ENCODE measurements at places on chromosomes 16 and 17.

GRCh38 chr17:31427684-31428083 is 36.2 kb downstream of the RAB11FIP4 start:
- no peak for DNase-seq

DNA sequence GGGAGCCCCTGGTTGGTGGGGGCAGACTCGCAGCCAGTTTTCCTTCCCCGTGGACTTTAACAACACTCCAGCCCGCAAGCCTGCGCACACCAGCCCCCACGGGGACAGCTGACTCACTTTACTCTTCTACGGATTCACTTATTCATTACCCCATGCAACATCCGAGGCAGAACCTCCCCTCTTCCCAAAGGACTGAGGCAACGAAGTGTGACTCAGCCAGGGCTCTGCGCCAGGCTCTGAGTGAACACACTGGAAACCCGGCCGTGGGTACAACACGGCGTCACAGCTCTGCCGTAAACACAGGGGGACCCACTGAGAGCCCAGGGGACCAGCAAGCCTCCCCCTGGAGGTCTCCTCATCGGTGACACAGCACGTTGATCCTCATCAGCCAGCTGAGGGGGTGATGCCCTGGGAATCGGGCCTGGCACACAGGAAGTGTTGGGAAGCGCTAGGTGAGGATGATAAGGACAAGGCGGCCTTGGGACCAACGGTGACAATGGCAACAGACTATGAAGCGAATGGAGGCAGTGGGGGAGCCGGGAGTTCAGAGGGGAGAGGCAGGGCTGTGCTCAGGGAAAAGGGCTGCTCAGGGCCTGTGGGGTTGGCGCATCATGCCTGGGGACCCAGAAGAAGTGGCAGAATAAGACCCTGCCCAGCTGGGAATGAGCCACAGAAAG is 14.6 kb downstream of the COTL1 start:
- no peak for DNase-seq

- no peak for DNase-seq
These were observed 341.7 kb downstream of the CPPED1 start for GRCh38 chr16:12461971-12462370.

GRCh38 chr16:79372503-79373184 is 227.9 kb downstream of the MAF start:
- no peak for DNase-seq

GRCh38 chr17:54029986-54030385 is 207.3 kb downstream of the KIF2B start:
- DNase-seq, result no peak

DNA sequence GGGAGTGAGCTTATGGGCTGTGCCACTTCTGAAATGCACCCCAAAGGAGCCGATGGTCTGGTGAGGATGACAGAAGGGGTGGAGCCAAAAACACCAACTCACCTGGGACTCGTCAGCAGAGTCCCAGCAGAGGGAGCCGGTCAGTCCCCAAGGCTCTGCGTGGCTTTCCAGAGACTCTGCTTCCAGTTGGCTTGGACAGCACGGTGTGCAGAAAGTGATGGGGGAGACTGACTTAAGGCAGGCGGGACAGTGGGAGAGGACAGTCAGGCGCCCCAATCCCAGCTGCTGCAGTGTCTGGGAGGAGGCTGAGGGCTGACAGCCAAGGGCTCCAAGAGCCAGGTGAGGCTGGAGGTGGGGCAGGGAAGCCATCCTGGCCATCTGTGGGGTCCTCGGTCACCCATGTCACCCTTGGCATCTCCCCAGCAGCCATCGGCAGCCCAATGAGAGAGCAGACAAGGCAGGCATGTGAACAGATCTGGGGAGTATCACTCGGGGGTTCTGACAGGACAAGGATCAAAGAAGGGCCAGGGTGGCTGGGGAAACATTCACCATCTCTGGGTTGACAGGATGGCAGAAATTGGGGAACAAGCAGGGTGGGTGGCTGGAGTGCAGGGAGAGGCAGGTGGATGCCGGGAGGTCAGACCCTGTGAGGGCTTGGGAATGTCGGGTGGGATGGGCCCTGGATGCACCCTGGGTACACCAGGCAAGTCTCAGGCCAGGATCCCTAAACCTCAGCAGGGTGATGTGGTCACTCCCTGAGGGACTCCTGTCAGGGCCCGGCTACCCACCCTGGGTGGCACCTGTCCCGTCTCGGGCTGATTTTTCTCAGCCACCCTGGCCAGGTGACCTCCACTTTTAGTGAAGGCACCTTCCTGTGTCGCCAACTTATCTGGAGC is 8.9 kb upstream of the KRTAP17-1 start:
- DNase-seq, result no peak

GRCh38 chr17:7211491-7212273 is 8.0 kb downstream of the DLG4 start:
- no peak for DNase-seq

GRCh38 chr16:7363422-7364417 is 31.1 kb downstream of the RBFOX1 start:
- no peak for DNase-seq

DNA sequence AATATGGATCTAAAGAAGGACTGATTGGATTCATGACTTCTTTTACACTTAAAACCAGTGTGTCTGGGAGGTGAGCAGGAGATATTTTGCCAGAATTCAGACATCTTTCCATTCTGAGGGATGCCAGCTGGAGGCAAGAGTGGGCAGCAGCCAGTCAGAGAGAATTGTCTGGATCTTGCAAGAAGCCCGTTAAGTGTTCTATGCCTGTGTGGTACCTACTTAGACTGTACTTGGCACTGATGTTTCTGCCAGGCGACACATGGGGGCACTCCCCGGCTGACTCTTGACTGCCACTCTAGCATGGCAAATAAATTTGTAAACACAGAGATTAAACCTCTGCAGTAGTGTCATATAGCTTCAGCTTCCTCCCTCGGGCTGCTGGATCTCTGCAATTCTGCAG is 247.7 kb downstream of the UTP18 start:
- no peak for DNase-seq

- no peak for DNase-seq
These were observed at the start of gene ADGRG1 for GRCh38 chr16:57628008-57628781. Gene ADGRG1, plus strand, starts transcription at chr16:57628630. Its CDS starts 21,658 bp downstream, at chr16:57650288.

DNA sequence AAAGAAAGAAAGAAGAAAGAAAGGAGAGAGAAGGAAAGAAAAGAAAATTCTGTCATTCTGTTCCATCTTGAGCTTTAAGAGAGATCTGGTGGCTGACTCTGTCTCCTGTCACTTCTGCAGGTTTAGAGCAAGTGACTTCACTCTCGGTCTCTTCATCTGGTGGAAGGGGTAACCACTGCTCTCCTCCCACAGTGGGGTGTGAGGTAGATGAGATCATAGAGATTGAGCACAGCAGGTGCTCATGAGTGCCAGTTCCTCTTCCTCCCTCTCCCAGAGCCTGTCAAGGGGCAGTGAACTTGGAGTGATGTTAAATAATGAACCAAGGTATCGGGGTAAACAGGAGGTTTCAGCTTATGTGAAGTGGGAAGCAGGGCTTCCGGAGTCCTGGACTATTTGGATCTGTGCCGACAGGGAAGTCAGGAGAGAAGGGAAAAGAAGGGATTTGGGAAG is 47.7 kb downstream of the BEAN1 start:
- DNase-seq, result peak; percentile 90

GRCh38 chr17:72931163-72931562 is 161.3 kb downstream of the SLC39A11 start:
- peak; percentile 59 for DNase-seq

DNA sequence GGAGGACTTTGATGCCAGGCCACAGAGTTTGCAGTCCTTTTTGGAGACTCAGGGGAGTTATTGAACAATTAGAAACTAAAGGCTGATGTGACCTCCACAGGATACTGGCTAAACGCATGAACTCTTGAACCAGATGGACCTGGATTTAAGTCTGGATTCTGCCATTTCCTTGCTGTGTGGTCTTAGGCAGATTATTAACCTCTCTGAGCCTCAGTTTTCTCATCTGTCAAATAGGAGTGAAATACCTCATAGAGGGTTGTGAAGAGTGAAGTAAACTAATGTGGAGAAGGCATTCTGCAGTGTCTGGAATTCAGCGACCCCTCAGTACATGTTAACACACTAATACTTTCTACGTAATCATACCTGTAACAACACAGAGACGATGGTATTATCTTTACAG is 93.5 kb downstream of the PRKCB start:
- DNase-seq, result no peak

- DNase-seq, result no peak
These were observed 264.0 kb downstream of the ENGASE start for GRCh38 chr17:79338604-79339003.

DNA sequence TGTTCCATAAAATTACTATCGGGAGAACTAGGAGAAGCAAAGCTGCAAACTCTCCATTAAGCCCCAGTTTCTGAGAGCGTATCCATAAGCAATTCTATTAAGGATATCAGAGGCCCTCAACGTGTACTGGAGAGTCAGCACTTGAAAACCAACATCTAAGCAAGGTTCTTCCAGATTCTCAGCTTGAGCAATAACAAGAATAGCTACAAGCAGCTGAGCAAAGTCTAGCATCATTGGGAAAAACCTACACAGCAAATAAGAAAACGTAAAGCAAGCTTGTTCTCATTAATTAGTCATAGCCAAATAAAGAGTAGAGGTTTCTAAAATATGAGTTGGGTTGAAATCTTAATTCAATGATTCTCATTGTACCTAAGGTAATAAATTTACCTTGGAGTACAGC is 26.9 kb upstream of the COX10 start:
- DNase-seq, result no peak

DNA sequence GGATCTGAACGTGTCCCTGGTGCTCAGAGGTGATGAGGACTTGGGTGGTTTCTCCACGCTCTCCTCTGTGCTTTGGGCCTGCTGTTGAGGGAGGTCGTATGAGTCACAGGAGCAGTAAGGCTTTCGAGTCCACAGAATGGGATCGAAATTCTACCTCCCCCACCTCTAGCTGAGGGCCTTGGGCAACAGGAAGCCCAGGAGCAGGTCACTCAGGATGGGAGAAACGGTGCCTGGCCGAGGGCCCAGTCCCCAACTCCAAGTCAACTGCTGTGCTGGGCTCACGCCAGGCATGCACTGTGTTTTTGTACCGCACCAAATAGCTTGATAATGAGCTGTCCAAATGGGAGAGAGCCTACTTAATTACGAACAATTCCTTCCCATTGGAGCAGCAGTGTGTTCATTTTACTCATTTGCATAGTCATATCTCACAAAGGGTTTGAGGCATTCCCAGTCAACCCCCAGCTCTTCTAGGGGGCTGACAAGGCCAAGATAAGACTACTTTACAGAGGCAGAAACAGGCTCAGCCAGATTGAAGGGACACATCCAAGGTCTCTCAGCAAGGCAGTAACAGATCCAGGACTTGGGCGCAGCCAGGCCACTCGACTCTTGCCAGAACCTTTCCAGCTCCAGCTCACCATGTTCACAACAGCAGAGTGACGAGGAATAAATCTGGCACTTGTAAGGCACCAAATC is 53.6 kb downstream of the WNT3 start:
- no peak for DNase-seq

- DNase-seq, result no peak
These were observed 50.9 kb upstream of the ZNF629 start for GRCh38 chr16:30837904-30838303.

GRCh38 chr17:50681263-50682200 is 26.2 kb downstream of the ANKRD40 start:
- DNase-seq, result peak; percentile 42

- no peak for DNase-seq
These were observed 31.2 kb downstream of the RNF213 start for GRCh38 chr17:80291691-80292487.

- DNase-seq, result no peak
These were observed 18.0 kb upstream of the SPATA32 start for GRCh38 chr17:45279898-45280297.

- DNase-seq, result no peak
These were observed 8.8 kb downstream of the EEF2K start for GRCh38 chr16:22214889-22215288.

DNA sequence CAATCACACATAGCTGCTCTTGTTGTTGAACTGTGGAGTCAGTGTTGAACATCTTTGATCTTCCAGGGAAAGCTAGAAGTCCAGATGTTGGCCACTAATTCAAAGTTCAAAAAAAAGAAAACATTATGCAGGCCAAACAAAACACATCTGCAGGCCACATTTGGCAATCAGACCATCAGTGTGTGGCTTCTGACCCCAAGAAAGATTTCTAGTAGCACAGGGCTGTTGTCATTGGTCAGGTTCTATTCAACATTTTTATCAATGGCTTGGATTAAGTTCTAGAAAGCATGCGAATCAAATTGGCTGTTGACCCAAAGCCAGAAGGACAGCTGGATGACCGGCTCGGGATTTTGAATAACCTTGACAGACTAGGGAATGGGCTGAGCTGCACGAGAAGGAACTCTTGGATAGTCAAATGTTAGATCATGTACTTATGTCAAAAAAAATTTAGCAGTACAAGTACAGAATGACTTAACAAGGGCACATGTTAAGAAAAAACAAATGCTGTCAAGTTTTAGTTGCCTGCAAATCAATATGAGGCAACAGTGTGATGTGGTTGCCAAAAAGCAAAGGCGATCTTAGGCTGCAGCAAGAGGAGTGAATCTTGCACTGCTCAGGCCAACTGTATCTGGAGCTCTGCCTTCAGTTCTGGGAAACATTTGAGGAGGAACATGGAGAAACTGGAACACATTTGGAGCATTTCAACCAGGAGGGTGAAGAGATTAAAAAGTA is 187.6 kb downstream of the RGS9 start:
- no peak for DNase-seq

GRCh38 chr17:57332501-57332900 is 76.2 kb downstream of the MSI2 start:
- DNase-seq, result no peak

DNA sequence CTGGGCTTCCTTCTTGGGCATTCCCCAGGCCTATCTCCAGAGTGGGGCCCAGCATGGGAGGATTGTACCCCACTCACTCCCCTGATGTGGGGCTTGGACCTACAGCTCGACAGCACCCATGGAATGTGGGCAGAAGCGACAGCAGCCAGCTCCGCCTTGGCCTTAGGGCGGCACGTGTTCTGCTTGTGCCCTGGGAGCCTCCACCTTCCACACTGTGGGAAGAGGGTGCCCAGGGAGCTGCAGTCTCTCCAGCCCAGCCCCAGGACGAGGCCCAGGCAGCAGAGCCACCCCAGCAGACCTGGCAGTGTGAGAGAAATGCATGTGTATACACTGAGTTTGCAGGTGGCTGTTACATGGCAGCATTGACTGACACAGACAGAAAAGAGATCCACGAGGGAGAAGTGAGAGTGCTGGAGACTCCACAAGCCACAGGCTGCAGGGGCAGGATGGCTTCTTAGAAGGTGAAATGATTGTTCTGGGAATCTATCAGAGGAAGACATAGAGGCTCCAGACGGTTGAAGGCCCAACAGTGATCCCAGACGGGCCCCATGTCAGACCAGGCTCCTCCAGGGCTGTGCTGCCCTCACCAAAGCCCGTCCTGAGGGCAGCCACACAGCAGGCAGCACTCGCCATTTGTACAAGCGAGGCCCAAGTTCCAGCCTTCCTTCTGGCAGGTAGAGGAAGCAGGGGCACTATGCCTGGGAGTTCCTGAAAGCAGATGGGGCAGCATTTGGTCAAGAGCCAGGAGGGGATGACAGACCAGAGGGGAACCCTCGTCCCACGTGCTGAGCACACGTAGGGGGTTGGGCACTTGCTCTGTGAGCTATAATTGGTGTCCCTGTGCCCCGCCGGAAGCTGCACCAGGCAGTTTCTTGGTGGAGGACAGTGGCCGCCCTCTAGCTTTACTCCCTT is 2.8 kb upstream of the DNASE1 start:
- DNase-seq, result no peak

Measured in Jurkat, Clone E6-1 (cell line).